ENCODE measurements at places on chromosomes 1 and 21. TPM values are rescaled to one million over a fixed set of nuclear protein-coding genes. Genes with fewer than 3 reads are reported as not detected.

GRCh38 chr1:114956570-114956969, 73.1 kb upstream of the TSHB start:
- no peaks in the 10 kb centered on the region for H3K36me3 ChIP-seq
- no peaks in the 10 kb centered on the region for H3K27me3 ChIP-seq

TRMT13 gene
- 14.5 TPM for total RNA-seq

DNA sequence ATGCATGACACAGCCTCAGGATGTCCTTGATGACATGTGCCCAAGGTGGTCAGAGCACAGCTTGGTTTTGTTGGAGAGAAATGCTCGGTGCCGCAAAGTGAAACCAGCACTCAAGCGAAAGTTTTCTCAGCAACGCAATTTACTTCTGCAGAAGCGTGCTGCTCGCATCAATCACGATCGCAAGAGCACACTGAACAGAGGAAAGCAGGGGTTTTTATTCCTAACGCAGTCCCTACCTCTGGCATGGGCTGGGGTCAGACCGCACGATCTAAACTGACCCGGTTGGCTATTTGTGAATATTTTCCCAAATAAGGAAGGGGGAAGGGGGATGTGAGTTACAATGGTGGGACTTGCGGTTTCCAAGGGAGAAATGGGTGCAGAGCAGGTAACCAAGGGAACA, 809 bp upstream of the ZNF669 start:
- H3K27me3 ChIP-seq: peaks cover 12% of the 10 kb centered on the region
- peak overlapping the region; percentile 46 for H3K27ac ChIP-seq
- peaks cover 28% of the 10 kb centered on the region for H3K4me1 ChIP-seq
- peak overlapping the region; percentile 38 for H3K4me3 ChIP-seq
- peak; percentile 35 for DNase-seq

- H3K27ac ChIP-seq: no peak overlapping the region
- no peaks in the 10 kb centered on the region for H3K27me3 ChIP-seq
- no peak overlapping the region for H3K4me3 ChIP-seq
- peaks cover 51% of the 10 kb centered on the region for H3K36me3 ChIP-seq
- no peak for DNase-seq
Measured at GRCh38 chr1:212074313-212074712, 38.8 kb downstream of the DTL start.

DNA sequence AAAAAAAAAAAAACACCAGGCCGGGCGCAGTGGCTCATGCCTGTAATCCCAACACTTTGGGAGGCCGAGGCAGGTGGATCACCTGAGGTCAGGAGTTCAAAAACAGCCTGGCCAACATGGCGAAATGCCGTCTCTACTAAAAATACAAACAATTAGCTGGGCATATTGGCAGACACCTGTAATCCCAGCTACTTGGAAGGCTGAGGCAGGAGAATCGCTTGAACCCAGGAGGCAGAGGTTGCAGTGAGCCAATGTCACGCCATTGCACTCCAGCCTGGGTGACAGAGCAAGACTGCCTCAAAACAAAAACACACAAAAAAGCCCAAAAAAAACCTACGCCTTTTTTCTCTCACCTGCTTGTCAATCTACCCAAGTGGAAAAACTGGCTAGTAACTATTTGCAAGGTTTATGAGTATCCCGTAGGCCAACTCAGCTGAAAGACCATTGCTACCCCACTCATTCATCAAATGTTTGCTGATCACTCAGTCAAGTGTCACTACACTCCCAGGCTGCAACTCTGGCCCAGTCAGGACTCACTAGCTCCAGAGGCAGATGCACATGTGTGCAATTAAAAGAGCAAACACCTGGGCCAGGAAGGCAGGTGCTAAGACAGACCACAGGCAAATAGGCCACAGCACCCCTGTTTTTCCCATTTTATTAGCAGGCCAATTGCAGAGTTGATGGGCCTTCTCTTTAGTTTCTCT, 2.0 kb downstream of the CSRP1 start:
- DNase-seq: no peak
- H3K4me1 ChIP-seq: peaks cover 40% of the 10 kb centered on the region
- H3K4me3 ChIP-seq: no peak overlapping the region
- H3K36me3 ChIP-seq: no peaks in the 10 kb centered on the region
- peaks cover 39% of the 10 kb centered on the region for H3K27me3 ChIP-seq

DNA sequence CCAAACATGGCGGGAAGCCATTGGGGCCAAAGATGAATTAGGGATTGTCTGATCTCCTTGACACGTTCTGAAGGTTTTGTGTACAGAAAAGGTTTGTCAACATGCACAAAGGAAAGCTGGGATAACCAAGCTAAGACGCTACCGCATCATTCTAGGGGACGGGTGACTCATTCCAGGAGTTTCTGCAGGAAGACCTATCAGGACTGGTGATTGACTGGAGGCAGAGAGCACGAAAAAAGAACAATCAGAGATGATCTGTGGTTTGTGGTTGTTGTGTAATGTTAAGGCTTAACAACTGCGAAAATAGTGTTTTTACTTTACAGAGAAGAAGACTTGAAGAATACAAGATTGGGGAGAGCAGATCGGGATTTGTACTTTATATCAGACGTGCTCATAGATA, 22.2 kb upstream of the ERG start:
- H3K4me1 ChIP-seq: no peaks in the 10 kb centered on the region
- DNase-seq: no peak
- H3K36me3 ChIP-seq: no peaks in the 10 kb centered on the region

- no peak overlapping the region for H3K27ac ChIP-seq
- H3K4me1 ChIP-seq: no peaks in the 10 kb centered on the region
- H3K27me3 ChIP-seq: no peaks in the 10 kb centered on the region
- DNase-seq: no peak
Measured at GRCh38 chr1:80403471-80403893, 1397.0 kb upstream of the ADGRL4 start.

DNA sequence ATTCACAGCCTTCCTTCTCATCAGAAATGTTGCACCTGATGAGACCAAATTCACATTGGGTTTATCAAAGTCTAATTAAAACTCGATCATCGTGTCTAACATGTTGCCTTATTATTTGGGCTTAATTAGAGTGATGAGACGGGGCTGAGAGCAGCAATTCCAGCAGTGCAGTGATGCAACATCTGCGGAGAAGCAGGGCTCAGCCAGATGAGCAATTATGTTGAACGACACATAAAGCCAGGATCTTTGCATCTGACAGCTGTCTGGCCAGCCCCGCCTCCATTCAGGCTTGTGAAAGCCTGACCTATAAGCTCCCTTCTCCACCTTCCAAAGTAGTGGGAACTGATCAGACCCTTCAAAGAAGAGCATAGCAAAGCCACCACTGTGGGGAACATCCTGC, 109.8 kb downstream of the C1orf94 start:
- DNase-seq: no peak
- no peak overlapping the region for H3K4me3 ChIP-seq
- no peaks in the 10 kb centered on the region for H3K36me3 ChIP-seq
- no peak overlapping the region for H3K27ac ChIP-seq

- H3K4me1 ChIP-seq: peaks cover 6% of the 10 kb centered on the region
- H3K27ac ChIP-seq: no peak overlapping the region
- H3K27me3 ChIP-seq: peaks cover 95% of the 10 kb centered on the region
- H3K36me3 ChIP-seq: no peaks in the 10 kb centered on the region
- DNase-seq: no peak
Measured at GRCh38 chr1:20402585-20403422, 83.2 kb downstream of the CAMK2N1 start.

RASSF5 gene
- 3.1 TPM for total RNA-seq

DNA sequence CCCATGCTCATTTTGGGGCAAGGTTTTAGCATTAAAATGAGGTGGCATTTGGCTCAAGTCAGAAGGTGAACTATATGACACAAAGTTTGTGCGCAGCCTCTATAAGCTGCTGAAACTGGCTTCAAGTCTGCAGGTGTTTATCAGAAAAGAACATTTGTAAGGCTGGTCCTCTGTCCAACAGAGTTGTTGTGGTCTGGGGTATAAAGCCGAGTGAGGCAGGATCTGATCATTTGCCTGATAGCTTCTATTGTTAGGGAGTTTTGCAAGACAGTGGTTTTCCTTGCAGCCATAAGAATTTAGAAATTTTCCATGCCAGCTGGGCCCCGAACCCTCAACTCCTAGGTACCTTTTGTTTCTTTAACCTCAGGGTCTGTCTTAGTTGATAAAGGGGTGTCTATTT, 130.8 kb downstream of the PGBD5 start:
- H3K27ac ChIP-seq: no peak overlapping the region
- DNase-seq: no peak
- H3K36me3 ChIP-seq: no peaks in the 10 kb centered on the region
- H3K4me3 ChIP-seq: no peak overlapping the region
- H3K27me3 ChIP-seq: peaks cover 7% of the 10 kb centered on the region

All from GM23338 (cell line).